ENCODE measurements at places on chromosomes 12 and 14. TPM values are rescaled to one million over a fixed set of nuclear protein-coding genes. Genes with fewer than 3 reads are reported as not detected.

The SOX5 gene
- total RNA-seq, result 2.5 TPM

The AHNAK2 gene
- total RNA-seq, result 3.2 TPM

The GALNT16 gene
- total RNA-seq, result 105 TPM

The SLIRP gene
- 154 TPM for total RNA-seq

The ESR2 gene
- 0.57 TPM for total RNA-seq

The PZP gene
- 0.43 TPM for total RNA-seq

DNA sequence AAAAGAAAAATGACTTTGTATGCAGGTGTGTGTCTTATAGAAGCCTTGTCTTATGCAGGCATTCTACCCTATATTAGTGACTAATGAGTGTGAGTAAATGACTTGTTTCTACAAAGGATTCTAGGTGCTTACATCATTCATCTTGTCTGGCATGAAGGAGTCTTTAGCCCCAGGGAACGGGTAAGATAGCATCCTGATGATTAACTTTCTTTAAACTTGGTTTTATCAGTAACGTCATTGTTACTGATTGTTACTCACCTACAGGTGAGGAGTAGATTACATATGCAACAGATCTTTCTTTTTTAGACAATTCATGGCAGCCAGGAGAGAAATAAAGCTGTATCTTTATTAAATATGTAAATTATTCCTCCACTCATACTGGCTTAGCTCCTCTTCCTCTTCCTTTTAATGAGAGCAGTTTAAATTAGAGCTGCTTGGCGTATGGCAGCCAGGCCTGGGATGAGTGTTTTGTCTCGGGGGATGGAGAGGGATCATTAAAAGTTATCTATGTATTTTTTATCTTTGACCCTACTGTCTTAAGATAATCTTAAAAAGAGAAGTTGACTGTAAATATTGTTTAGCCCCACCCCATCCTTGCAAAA, 57.2 kb upstream of the ATP2A2 start:
- DNase-seq, result no peak

- no peak for DNase-seq
Observed at GRCh38 chr14:33800735-33801163, 150.1 kb downstream of the EGLN3 start.

DNA sequence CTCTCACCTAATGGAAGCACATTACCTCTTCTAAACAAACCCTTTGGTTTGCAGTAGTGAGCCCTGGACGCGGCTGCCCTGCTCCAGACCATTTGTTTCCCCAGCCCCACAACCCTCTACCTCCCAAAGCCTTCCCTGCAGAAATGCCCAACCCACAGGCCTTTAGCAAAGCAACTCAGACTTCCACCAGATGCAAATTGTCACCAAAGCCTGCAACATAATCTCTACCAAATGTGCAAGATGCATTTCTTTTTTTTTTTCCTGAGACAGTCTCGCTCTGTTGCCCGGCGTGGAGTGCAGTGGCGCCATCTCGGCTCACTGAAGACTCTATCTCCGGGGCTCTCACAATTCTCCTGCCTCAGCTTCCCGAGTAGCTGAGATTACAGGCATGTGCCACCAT, 56.2 kb downstream of the VWF start:
- DNase-seq, result no peak

DNA sequence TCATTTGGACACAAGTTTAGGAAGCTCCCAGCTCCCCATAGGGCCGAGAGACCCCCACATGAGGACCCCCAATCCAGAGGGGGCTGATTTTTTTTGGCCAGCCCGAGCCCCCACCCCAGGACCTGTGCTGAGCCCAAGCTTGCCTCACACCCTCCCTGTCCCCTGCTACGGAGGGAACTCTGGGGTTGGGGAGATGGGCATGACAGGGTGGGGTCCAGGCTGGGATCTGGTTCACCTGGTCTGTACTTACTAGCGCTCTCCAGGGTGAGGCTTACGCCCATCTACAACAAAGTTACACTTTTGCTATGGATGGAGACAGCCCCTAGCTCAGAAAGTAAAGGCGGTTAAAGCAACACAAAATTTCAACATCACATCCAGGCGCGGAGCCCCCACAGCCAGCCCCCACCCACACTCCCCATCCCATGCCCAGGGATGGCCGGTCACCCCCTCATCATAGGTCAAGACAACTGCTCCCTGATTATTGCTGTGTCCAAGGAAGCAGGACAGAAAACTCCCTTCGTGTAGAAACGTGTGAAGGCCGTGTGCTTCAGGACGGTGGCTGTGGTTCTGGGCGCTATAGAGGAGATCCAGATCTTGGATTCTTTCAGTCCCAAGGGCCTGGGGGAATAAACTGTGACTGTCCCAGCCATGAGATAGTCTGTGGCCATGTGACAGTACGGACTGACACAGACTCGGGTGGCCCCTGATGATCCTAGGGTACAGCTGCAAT, 10.7 kb downstream of the SLC25A29 start:
- no peak for DNase-seq

GRCh38 chr14:32382704-32383103, 53.6 kb downstream of the AKAP6 start:
- no peak for DNase-seq

DNA sequence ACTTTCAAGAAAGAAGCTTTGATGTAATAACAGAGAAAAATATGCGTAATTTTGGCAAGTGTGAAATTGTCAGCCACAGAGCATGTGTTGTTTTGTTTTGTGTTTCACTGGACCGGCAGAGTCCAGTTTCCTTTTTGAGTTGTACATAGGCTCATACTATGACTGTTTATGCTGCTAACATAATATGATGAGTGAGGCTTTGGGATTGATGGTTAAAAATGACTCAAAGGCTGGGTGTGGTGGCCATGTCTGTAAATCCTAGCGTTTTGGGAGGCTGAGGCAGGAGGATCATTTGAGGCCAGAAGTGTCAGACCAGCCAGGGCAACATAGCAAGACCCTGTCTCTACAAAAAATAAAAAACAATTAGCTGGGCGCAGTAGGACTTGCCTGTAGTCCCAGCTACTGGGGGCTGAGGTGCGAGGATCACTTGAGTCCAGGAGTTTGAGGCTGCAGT, 487.9 kb downstream of the PCNX1 start:
- no peak for DNase-seq

Measured in heart right ventricle (tissue), 16 donors.